ENCODE measurements at places on chromosomes 7 and 10.
A peak's percentile ranks its signal among the peaks of the same experiment; 100 is the strongest.

- DNase-seq, result peak; percentile 58
Observed at GRCh38 chr10:95276367-95277200, 14.2 kb downstream of the PDLIM1 start.

- DNase-seq, result no peak
Observed at GRCh38 chr7:135389971-135390370, 119.9 kb downstream of the CNOT4 start.

- no peak for DNase-seq
Observed at GRCh38 chr7:142670511-142670910, 78.8 kb upstream of the PRSS1 start.

DNA sequence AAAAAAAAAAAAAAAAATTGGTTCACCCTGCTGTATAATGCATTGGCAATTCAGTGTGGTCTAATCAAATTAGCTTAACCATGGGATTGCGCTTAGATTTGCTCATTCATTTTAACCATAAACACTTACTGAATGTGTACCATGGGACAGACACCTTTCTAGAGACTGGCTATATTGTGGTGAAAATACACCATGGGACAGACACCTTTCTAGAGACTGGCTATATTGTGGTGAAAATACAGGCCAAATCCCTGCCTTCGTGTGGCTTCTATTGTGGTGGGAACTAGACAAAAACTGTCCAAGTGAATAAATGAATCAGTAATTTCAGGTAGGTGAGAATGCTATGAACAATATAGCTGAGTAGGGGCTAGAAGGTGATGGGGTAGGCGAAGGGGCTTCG is 10.2 kb upstream of the REPIN1 start:
- DNase-seq, result no peak

- no peak for DNase-seq
Observed at GRCh38 chr10:113523071-113523470, 29.8 kb upstream of the HABP2 start.

GRCh38 chr7:121372376-121373010 is 23.6 kb downstream of the FAM3C start:
- DNase-seq, result no peak

DNA sequence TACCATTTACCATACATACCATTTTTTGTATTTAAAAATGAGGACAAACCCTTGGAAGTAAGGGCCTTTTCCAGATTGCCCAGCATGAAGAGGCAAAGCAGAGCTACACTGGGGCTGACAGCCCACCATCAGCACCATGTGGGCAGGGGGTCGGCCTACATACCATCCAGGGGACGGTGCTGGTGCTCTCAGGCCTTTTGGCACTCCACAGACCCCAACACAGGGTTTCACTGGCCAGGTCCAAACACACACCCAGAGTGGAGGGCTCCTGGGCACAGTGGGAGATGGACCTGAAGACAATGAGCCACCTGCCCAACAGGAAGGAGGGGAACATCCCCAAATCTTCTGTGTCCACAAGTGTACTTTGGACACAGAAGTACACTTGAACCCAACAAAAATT is 69.2 kb upstream of the CAMK2B start:
- DNase-seq, result no peak

GRCh38 chr10:77328272-77328816 is 309.3 kb downstream of the KCNMA1 start:
- DNase-seq, result no peak

GRCh38 chr10:75034131-75034512 is 77.3 kb upstream of the SAMD8 start:
- no peak for DNase-seq

DNA sequence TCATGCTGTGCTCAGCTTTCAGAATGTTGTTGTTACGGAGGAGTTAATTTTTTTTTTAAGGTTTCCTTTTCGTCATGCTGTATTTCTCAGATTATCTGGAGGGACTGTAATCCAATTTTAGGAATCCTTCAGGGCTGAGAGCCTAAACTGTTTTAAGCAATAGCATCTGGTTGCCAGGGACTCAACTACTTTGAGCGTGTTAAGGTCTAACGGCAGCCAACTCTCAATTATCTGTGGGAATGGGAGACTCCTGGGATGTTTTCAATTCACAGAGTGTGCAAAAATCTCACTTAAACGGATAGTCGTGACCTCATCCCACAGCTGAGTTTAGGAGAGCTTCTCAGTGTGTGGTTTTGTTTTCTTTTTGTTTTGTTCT is 291.7 kb downstream of the AUTS2 start:
- no peak for DNase-seq

- no peak for DNase-seq
Observed at GRCh38 chr10:112098682-112099081, 84.9 kb downstream of the GPAM start.

- DNase-seq, result no peak
Observed at GRCh38 chr7:133662830-133663229, 410.0 kb downstream of the EXOC4 start.

GRCh38 chr10:47098964-47099363 is 187.7 kb downstream of the PTPN20 start:
- DNase-seq, result no peak

DNA sequence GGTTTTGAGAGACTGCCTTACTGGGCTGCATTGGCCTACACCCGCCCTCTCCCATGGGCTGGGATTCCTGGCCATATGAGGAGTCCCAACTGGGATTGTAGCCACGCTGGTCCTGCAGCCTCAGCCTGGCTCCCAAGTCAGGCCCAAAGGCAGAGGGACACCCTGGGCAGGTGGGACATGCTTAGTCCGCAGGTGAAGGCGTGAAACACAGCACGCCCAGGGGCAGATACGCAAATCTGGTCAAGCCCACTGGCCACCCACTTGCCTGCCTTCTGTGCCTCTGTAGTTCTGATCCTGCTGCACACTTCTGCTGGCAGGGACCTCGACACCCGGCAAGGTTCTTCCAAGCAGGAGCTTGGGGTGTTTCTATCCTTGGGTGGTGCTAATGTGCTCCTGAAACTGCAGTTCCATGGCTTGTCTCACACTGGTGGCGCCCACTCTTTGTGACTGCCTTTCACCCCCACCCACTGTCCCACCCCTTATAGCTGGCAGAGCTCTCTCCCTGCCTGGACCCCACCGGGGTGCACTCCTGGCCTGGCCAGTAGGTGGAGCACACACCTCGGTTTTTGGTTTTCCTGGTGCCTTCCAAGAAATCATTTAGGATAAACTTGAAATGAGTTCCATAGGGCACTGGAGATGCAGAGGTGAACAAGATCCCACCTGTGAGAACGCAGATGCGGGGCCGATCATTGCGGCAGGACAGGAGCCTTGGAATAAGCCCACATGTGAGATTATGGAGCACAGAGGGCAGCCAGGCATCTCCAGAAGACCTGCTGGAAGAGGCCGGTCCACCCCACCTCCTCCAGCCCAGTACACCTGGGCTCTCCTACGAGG is 47.9 kb downstream of the MKI67 start:
- no peak for DNase-seq

DNA sequence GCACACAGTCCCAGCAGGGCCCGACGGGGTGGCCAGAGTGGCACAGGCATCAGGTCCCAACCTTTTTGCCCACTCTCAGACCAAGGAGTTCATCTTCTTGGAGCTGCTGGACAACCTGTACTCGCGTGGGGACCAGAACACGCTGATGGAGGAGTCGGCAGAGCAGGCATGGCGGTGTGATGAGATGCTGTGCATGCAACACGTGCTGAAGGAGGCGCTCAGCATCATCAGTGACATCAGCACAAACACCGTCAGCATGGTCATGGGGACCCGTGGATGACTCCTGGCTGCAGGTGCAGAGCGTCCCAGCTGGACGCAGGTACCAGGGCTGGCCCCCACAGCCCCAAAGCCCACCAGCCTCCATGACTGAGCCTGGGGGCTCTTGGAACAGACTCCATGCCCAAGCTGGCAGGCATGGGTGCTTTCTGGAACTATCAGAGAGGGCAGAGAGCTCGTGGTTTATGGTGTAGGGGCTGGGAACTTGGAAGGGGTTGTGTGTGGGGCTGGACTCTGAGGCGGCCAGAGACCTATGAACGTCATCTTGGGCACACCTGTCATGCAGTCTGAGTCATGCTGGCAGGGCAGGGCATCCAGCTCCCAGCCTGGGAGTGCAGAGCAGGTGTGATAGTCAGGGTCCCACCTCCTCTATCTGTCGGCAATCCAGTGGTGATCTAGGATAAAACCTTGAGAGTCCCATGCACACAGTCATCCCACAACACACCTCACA is 8.2 kb upstream of the MTPAP start:
- DNase-seq, result no peak

DNA sequence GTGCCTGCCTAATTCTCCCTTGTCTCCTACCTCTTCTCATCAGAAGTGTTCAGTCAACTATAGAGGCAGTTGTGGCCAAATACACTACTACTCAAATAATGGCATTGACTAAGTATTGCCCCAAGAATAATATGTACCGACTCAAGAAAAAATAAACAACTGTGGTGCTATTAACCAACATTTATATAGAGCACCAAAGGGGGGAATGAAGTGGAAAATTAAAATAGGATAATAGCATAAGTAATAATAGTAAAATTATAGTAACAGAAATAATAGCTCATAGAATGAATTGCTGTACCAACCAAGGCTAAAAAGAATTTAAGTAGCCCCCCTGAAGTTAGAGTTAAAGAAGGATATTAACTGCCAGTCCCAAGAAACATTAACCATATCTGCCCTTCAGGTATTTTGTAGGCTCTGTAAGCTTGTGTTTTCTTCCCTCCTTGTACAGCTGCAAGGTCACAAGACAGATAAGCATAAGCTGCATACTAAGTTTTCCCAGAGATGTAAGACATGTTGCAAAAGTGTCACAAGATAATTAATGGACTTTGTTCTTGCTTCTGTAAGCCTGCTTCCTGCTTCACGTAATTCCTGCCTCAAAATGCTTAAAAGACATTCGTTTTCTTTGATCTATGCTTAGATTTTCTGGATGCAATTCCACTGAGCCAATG is 10.9 kb upstream of the CYREN start:
- no peak for DNase-seq

DNA sequence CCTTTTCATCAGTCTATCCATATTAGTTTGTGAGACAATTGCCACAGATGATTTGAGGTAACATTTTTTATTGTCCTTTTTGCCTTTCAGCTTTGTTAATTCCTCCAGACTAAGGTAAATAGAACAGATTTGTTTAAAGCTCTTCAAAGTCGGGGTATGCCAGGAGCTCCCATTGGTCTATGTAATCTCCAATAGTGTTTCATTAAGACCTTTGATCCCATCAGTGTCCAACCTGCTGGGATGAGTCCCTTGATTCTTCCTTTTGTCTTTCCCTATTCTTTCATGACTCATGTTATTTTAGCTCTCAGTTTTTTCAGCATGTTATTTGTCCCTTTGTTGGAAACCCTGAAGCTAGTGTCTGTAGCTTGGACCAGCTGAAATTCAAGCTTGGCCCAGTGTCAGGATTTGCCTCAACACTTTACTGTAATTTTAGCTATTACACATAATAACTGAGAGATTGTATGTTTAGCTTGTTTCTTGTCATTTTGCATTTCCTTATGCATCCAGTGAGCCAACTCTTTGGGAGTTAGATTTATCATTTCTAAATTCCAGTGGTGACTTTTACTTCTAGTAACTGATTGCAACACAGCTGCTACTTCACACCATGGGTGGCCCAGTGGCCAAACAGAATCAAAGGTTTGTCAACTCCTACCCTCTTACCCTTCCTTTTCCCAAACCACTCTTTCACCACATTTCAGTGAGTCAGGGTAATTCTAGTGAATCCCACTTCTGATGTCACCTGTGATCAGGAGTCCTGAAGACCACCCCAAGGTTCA is 15.3 kb downstream of the AGBL3 start:
- no peak for DNase-seq

GRCh38 chr10:110613341-110613995 is 30.7 kb upstream of the RBM20 start:
- DNase-seq, result no peak

DNA sequence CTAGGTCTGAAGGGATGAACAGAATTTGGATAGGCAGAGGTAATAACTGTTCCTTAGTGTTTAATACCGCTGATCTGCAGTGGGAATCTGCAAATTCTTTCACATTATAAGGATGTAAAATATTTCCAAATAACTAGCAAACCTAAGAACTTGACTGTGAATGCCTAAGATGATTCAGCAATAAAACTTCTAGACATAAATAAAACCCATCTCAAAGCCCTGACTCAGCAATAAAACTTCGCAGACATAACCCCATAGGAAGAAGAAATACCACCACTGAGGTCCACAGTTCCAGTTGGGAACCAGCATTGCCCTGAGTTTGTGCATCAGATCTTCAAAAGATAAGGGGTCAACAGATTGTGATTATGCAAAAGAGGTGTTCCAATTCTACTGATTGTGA is 354.2 kb downstream of the GFRA1 start:
- DNase-seq, result peak; percentile 66
